Naive thymus-derived CD4-positive, alpha-beta T cell (primary cell): ENCODE measurements at places on chromosomes 11 and 22.

DNA sequence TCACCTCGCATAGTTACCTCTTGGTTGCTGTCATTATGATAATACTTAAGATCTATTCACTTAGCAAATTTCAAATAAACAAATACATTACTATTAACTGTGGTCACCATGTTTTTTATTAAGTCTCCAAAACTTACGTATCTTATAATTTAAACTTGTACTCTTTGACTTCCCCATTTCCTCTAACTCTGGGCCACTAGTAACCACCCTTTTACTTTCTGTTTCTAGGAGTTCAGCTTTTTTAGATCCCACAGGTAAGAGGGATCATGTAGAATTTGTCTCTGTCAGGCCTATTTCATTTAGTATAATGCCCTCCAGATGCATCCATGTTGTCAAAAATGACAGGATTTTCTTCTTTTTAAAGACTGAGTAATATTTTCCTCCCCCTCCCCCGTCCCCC lies 212.4 kb upstream of the C11orf87 start:
- DNase-seq = no peak

- no peak for DNase-seq
Measured at GRCh38 chr11:87739261-87739660, 436.0 kb downstream of the RAB38 start.

GRCh38 chr11:90250970-90251369 lies 28.1 kb upstream of the CHORDC1 start:
- no peak for DNase-seq

GRCh38 chr22:41966607-41967240 lies 2.5 kb upstream of the SEPTIN3 start:
- no peak for DNase-seq

GRCh38 chr11:16166571-16166970 lies 189.8 kb downstream of the SOX6 start:
- DNase-seq = no peak

- DNase-seq = no peak
Measured at GRCh38 chr11:112128483-112129121, 35.3 kb downstream of the IL18 start.

GRCh38 chr11:85974122-85974521 lies 94.8 kb downstream of the PICALM start:
- no peak for DNase-seq

DNA sequence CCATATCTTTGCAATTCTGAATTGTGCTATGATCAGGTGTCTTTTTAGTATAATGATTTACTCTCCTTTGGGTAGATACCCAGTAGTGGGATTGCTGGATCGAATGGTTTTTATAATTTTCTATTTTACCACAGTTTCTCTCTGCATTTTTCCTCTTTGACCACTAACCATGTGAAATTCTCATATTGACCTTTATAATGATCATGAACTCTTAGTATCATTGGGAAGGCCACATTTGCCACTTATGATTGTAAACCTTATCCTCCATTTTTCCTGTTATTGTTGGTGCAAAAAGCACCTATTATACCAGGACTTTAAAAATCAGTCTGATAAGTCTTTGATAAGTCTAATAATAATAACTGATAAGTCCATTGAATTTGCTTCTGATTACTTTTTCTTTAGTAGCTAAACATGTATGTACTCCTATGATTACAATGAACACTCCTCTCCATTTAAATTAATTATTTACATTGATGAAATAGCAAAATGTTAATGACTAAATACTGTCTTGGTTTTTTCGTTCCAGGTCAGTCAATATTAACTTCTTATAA lies 9.6 kb downstream of the NEAT1 start:
- no peak for DNase-seq

GRCh38 chr22:19041704-19042074 lies 80.5 kb downstream of the DGCR2 start:
- DNase-seq = no peak

DNA sequence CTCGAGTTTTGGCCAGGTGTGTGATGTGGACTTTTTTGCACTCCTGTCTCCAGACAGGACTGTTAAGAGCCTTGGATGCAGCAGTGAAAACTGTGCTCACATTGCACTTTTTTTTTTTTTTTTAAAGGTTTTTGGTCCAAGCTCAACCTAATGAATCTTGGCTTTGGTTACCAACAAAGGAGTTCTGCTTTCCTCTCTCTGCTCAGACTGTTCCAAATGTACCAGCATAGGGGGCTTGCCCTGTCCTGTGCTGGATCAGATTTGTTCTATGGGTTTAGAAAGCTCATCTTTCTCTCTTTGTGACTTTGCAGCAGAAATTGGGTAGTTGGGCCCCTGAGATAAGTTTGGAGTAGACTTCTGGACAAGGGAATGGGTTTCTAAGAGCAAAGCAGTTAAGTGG lies 45.3 kb downstream of the POLD3 start:
- DNase-seq = no peak

- DNase-seq = no peak
Measured at GRCh38 chr22:49321477-49322055, 506.1 kb downstream of the BRD1 start.

DNA sequence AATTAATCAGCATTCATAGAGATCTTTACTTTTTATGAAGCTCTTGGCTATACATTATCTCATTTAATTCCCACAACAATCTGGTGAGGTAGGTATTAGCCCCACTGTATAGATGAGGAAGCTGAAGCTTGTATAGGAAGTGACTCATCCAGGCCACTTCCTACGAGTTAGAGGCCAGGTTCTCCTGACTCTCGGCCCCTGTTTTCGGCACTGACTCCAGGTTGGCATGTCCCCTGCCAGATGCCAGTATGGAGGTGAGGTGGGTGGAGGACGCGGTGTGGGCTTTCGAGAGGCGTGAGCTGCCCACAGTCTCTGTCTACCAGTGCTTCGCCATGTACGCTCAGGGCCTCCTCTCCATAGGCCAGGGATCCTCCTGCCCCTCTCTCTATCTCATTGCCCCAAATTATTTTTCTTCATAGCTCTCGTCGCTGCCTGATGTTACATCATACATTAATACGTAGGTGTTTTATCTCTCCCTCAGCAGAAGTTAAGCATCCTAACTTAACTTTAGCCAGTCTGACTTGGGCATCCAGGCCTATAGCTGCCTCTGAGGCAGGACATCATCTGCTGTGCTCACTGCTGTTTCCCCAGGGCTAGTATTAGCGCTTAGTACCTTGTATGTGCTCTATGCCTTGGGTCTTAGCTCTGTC lies 9.0 kb downstream of the DGAT2 start:
- DNase-seq = no peak

GRCh38 chr11:68379206-68379605 lies 66.8 kb downstream of the LRP5 start:
- no peak for DNase-seq

DNA sequence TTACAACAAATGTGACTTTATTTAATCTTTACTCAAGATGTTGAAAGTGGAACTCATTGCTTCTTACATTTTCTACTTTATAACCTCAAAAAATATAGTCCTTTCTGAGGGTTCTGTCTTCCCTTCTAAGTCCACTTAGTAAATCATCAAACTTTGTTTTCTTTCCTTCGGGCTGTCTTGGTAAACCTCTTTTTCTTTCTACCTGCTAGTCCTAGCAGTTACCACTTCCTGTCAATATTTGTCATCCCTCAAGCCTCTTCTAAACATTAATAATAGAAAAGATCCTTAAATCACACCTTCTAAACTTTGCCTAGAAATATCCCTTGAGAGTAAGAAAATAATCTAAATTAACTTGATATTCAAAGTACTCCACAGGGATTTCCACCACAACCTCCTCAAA lies 580.4 kb downstream of the CNTN5 start:
- DNase-seq = no peak

GRCh38 chr11:88520391-88520790 lies 182.9 kb upstream of the CTSC start:
- no peak for DNase-seq

- DNase-seq = no peak
Measured at GRCh38 chr11:94993400-94993943, 20.0 kb downstream of the KDM4D start.

DNA sequence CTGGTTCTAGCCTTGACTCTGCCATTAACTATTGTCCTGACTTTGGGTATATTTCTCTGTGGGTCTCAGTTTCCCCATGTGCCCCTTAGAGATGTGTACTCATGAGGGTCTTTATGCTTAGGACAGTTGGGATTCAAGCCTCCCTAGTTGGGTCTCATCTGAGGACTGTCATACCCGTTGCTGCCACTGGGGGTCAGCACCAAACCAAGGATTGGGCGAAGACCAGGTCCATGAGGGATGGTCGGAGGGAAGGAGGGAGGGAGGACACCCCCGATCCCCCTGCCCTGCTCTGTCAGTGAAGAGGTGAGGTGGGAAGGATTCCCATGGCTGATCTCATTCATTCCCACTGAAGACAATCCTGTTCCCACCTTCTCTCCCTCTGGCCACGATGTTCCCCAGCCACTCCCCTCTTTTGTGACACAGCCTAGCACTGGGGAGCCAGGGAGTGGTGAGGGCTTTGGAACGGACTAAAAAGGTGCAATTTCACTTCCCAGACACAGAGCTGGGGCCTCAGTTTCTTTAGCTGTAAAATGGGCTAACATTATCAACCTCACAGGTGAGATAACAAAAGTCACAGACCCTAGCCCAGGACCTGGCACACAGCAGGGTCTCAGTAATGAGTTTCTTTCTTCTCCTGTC lies 12.4 kb upstream of the KLHL35 start:
- peak; percentile 66 for DNase-seq

GRCh38 chr22:39283322-39284141 lies 35.9 kb downstream of the RPL3 start:
- DNase-seq = no peak
